NCI-H1105 (cell line): ENCODE measurements at places on chromosomes 11 and 22.

DNA sequence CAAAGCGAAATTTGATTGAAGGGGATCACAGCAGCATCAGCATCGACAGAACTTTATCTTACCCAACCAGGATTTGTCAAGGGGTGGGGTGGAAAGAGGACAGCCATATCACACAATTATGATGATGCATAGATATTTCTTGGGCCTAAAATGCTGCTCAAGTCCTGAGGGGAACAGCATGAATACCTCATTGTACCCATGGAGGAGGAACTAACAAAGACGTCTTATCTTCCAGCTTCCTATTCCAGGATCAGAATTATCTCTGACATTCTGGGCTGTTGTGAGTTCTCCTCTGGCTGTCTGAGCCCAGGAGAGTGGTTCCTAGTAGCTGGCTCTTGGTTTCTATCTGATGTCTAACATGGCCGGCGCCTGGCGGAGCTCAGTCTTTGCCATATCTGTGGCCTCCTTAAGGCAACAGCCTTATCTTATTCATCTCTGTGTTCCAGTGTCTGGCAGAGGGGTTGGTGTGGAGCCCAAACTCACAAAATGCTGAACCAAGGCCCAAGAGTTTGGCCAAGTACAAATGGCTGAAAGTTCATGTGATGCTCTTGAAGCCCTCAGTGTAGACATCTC is 68.2 kb upstream of the TIMP3 start:
- DNase-seq = no peak

- DNase-seq = no peak
These were observed 29.7 kb downstream of the GNB1L start for GRCh38 chr22:19824926-19825339.

- no peak for DNase-seq
These were observed 69.4 kb upstream of the API5 start for GRCh38 chr11:43242401-43242800.

GRCh38 chr11:68340784-68341556 is 28.6 kb downstream of the LRP5 start:
- no peak for DNase-seq

- DNase-seq = peak; percentile 82
These were observed 77.0 kb downstream of the RPS6KA4 start for GRCh38 chr11:64436000-64436399.

DNA sequence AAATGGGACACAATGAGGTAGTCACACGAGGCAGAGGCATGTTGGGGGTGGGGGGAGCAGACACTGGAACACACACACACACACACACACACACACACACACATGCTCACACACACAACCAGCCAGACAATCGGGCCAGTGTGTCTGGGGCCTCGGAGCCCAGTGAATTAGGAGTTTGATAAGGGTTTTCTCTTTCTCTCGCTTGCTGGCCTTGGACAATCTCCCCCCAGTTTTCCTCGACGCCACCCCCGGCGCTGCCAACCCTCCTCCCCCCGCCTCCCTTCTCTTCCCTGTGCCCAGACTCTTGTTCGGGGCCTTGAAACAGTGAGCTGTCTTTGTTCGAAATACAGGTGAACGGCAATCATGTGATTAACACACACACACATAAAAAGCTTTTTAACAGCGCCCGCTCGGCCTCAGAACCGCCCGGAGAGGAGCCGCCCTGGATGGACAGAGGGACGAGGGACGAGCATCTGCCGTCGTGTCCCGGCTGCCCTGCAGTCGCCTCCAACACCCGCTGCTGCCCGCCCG is 1.5 kb upstream of the SOX10 start:
- no peak for DNase-seq

DNA sequence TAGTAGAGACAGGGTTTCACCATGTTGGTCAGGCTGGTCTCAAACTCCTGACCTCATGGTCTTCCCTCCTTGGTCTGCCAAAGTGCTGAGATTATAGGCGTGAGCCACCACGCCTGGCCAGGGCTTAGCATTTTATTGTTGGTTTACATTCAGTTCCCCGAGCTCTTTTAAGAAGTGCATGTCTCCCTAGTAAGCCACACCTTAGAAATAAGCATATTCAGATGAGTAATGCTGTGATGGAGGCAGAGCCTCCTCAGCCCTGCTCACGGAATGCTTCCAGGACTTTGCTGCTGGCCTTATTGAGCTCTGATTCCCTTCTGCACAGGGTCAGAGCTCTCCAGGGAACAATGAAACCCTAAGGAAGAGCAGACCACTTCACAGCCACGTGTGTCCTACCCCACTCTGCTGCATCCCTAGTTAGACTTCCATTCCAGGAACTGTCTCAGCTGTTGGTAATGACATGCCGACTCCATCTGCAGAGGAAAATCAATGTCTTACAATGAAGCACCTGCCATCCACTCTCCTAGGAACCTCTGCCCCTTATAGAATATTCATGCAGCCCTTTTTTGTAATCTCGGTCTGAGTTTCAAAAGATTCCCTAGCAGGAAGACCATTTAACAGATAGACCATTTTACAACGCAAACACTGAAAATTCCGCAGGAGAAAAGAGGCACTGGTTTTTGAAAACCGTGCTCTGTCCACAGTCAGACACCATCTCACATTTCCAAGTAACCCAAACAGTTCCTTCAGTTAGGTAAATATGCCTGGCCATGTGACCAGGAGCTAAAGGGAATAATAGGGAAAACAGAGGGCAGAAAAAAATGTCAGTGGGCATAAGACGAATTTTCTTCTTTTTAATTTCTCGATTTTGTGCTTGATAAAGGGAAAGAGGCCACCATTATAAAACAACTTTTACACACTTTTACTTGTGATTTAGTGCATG is 1.7 kb upstream of the JAM3 start:
- DNase-seq = no peak

GRCh38 chr22:49068861-49069500 is 758.7 kb downstream of the BRD1 start:
- DNase-seq = no peak

DNA sequence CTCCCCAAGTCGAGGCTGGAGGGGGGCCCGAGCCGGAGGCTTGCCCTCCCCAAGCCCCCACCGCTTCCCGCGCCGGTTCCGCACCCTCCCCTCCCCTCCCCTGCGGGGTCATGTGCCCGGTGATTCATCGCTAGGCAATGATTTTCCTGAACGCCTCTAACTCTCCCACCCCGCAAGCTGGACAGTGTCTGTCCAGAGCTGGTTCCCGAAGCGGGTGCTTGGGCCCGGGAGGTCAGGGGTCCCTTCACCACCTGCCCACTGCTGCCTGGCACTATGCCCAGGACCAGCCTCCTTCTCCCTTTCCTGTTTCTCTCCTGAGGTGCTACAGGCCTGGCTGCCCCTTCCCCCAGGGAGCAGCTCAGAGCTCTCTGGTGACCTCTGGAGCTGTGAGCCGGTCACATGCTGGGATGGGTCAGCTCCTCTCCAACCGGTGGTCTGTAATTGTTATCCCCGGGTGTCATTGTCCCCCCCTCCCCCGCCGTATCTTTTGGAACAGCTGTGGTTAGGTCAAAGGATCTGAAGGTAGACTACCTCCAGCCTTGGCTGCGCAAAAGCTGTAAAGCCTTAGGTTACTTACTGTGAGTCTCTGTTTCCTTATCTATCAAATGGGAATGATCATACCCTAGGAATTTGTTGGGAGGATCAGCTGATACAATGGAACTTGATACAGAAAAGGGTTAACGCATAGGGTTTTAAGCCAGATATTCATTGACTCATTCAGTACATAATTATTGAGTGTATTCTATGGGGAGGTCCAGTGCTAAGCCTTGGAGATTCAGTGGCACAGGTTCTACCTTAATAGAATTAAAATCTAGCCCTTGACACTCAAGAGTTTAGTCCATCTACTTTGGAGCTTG is 753 bp downstream of the STX3 start:
- DNase-seq = peak; percentile 29

DNA sequence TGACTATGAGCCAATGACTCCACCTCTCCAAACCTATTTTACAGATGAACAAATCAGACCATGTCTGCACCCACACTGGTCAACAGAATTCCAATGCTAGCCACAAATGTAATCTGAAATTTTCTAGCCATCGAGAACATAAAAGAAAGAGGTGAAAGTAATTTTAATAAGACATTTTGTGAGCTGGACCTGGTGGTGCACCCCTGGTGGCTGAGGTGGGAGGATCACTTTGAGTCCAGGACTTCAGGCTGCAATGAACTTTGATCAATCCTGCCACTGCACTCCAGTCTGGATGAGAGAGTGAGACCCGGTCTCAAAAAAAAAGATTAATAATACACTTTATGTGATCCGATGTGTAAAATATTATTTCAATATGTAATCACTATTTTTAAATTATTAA is 9.4 kb upstream of the RNF185 start:
- DNase-seq = no peak

GRCh38 chr11:11946878-11947277 is 61.5 kb downstream of the DKK3 start:
- no peak for DNase-seq

DNA sequence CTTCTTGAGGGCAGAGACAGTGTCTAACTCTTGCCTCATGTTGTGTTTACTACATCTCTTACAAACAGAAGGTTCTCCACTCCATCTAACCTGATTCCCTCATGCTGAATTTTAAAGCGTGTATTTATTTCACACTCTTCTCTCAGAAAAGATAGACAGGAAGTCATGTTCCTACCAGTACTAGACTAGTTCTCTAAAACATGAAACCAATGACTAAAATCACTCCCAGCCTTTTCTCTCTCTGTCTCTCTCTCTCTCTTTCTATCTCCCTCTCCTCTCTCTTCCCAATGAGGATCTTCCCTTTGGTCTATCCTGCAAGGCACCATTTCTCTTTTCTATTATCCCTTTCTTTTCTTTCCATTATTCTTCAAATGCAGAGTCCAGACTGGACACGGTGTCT is 391.9 kb upstream of the CADM1 start:
- no peak for DNase-seq

DNA sequence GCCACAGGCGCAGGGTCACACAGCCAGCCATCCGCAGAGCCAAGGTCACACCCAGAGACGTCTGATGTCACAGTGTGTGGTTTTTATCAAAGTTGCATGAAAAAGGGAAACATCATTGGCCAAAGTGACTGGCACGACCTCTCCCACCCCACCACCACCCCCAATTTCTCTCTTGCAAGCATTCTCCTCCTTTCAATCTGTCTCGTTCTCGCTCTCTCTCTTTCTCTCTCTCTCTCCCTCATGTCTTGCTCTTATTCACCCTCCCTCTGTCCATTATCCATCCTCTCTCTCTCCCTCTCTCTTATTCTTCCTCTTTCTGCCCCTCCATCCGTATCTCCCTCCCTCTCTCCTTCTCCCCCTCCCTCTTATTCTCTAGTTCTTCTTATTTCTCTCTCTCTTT is 40.6 kb downstream of the MN1 start:
- DNase-seq = no peak

DNA sequence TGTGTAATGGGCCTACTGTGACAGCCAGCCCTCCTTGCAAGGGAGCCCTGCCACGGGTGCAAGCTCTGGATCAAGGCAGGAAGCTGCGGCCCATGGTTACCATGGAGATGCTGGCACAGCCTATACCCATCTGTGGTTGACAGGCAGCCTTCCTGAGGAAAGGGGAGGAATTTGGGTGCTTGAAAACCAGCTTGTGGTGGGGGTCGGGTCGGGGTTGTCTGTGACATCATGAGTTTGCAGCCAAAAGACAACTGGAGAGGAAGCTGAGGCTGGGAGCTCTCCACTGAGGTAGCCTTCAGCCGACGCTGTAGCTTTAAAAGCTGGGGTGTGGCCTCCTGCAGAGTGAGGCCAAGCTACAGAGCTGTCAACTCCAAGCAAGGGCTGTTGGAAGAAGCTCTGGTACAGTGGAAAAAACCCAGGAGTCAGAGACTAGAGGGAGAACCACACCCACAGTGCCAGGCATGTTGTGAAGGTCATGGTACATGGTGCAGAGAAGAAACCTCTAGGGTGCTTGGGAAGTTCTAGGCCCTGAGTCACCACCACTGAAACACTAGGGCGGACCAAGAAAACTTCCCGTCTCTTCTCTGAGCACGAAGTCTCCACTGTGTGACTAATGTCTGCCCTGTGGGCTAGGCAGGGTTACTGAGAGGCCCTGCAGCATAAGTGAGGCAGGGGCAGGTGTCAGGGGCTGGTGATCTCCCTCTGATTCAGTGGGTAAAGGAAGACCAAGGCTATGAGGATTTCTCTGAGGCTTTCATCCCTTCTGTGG is 10.8 kb upstream of the LDHA start:
- DNase-seq = no peak

GRCh38 chr11:72406540-72407527 is 27.5 kb downstream of the CLPB start:
- DNase-seq = no peak

GRCh38 chr11:94924171-94924572 is 49.2 kb downstream of the CWC15 start:
- DNase-seq = no peak

- no peak for DNase-seq
These were observed 1.2 kb downstream of the SLC37A4 start for GRCh38 chr11:119029340-119030028.

DNA sequence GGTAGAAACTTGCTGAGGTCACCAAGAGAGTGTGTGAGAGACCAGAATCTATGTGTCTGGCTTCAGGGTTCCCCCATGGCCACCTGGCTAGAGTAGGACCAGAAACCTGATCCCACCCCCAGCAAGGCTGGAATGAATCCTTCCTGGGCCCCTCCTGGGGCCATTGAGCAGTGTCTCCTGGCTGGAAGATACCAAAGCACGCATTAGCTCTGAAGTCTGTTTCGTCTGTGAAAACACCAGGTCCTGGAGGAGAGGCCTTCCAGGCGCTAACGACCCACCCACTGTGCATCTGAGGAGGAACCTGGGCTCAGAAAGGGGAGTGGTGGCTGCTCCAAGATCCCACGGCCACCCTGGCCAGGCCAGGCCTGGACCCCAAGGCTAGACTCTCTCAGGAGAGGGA is 15.5 kb upstream of the TSKU start:
- DNase-seq = no peak

GRCh38 chr11:69218271-69218682 is 62.5 kb downstream of the SMIM38 start:
- no peak for DNase-seq

DNA sequence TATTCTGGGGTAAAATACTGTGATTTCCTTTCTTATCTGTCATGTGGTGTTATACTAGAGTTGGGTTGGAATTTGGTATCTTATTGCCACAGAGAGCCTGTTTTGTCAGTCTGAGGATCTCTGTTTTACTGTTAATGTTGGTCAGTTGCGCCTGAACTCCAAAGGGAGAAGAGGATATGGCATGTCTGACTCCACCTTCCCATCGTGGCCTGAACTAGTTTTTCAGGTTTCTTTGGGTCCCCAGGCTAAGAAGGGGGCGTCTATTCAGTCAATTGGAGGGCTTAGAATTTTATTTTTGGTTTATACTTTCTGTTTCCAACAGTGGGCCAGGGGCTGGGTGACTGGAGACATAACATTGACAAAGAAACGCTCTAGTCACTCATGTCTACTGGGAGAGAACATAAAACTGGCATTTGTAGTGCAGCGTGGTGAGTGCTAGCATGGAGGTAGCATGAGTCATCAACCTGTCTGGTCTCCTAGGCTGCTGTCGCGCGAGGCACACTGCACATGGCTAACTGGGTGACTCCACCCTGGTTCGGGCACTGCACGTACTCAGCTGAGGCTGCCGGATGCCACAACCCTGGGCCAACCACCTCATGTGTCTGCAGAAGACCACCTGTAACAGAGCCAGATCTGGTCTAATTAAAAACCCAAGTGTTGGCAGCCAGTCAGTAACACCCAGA is 120.1 kb upstream of the OR9Q1 start:
- DNase-seq = no peak

GRCh38 chr11:93756748-93757147 is 15.3 kb downstream of the C11orf54 start:
- no peak for DNase-seq
